Nephron progenitor cell (in vitro differentiated cells): ENCODE measurements at places on chromosomes 1 and 21.
A peak's percentile ranks its signal among the peaks of the same experiment; 100 is the strongest.

- no peak for DNase-seq
These were observed 584.8 kb downstream of the PLA2G4A start for GRCh38 chr1:187413405-187414169.

- DNase-seq = no peak
These were observed 27.1 kb downstream of the CFAP57 start for GRCh38 chr1:43199093-43199726.

GRCh38 chr1:84398175-84399155 lies at the start of gene DNASE2B:
Gene DNASE2B (plus strand): TSS chr1:84398484. CDS start chr1:84398565, 81 bp downstream.
- no peak for DNase-seq

GRCh38 chr1:44660176-44660575 lies 14.1 kb downstream of the TMEM53 start:
- no peak for DNase-seq

DNA sequence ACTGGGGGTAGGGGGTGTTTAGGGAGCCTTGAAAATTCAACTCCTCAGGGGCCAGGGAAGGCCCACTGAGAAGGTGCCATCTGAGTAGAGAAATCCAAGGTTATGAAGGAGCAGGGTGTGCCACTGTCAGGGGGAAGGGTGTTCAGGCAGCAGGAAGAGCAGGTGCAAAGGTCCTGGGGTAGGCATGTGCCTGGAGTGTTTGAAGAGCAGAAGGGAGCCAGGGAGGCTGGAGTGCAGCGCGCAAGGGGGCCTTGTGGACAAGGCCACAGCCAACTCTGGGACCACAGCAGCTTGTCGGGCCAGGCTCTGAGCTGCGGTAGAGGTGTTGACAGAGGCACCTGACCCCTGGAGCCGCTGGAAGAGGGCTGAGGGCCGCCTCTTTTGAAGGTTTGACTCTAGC lies 19.3 kb downstream of the ACTL8 start:
- DNase-seq = no peak

DNA sequence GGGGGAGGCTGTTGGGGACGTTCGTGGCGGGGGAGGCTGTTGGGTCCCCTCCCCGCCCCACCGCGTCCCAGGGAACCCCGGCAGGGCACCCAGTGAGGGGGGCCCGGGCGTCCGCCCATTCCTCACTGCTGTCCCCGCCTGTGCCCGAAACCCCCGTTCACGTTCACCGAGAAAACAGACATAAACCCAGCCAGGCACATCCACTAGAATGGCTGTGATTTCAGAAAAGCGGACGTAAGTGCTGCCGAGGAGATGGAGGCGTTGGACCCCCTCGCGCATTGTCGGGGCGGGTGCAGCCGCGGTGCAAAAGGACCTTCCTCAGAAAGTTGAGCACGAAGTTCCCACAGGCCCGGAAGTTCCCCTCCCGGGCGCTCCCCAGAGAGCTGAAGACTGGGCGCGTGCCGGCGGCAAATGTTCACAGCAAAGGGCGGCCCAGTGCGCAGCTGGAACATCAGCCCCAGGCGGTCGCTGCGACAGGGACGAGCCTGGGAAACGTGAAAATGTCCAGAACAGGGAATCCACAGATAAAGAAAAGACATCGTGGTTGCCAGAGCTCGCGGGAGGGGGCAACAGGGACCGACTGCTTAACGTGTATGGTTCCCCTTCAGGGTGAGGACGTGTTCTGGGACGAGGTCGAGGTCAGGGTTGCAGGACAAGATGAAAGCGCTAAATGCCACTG lies 18.5 kb upstream of the SAMD11 start:
- peak; percentile 64 for DNase-seq

DNA sequence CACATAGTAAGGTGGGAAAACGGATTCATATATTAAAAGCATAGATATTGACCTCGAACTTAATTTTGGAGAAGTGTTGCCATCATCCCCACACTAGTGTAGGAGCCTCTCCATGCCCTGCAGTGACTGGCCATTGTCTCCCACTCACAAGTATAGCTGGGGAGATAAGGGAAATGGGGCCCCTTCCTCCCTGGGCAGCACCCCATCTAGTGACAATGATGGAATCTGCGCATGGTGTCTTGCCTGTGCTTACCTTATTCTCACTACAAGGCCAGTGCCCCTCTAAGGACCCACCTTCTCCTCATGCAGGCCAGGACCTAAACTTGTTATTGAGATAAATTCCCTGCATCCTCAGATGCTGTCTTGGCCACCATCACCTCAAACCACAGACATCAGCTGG lies 374.9 kb downstream of the NTNG1 start:
- DNase-seq = no peak

DNA sequence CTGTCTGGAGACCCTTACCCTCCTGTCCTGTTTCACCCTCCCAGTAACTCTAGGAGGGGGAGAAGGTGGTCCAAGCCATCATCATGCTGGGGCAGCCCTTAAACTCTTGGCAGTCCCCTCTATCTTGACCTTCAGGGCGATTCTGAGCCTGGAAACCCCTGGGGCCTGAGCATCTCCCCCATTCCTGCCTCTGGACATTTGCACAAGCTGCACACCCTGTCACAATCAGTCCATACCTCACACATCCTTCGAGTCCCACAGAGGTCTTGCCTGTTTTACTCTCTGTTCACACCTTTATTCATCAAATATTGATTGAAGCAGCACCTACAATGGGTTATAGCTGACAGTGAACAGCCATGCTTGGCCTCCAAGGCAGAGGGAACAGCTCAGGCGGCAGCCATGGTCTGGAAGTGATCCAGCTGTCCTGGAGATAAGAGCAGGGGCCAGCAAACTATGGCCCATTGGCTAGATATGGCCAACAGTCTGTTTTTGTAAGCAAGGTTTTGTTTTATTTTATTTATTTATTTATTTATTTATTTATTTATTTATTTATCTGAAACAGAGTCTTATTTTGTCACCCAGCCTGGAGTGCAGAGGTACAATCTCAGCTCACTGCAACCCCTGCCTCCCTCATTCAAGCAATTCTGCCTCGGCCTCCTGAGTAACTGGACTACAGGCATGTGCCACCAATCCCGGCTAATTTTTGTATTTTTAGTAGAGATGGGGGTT lies 7.1 kb upstream of the FAM131C start:
- no peak for DNase-seq

DNA sequence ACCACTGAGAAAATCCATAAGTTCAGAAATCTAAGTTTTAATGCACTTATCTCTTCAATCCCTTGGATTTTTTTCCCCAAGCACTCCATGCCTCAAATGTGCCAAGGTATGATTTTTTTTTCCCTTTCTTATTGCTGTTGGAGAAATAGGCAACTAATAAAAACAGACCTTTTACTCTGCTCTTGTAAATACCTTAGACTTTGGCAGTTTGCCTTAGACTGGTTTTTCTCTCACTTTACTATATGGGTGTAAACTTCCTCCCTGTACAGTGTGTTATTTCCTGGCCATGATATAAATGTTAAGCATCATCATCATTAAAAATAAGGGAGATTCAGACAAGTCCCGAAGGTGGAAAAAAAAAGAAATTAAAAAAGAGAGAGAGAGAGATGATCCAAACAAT lies 65.7 kb downstream of the LRRC8C start:
- DNase-seq = no peak

DNA sequence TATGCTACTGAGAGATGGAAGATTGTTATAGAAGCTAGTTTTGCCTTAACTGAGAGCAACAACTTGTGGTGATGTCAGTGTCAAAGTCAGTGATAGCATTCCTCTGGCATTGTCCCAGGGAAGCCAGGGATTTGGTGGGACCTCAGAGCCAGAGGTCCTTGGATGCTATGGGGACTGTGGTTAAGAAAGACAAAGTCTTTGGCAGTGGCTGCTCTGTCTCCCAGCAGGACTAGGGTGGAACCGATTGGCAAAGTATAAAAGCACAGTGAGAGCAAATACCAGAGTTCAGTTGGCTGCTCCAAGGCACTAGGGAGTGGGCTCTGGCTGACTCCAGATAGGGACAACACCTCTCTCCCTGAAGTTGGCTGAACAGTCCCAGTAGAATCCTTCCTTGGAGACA lies 104.8 kb downstream of the GDAP2 start:
- no peak for DNase-seq

DNA sequence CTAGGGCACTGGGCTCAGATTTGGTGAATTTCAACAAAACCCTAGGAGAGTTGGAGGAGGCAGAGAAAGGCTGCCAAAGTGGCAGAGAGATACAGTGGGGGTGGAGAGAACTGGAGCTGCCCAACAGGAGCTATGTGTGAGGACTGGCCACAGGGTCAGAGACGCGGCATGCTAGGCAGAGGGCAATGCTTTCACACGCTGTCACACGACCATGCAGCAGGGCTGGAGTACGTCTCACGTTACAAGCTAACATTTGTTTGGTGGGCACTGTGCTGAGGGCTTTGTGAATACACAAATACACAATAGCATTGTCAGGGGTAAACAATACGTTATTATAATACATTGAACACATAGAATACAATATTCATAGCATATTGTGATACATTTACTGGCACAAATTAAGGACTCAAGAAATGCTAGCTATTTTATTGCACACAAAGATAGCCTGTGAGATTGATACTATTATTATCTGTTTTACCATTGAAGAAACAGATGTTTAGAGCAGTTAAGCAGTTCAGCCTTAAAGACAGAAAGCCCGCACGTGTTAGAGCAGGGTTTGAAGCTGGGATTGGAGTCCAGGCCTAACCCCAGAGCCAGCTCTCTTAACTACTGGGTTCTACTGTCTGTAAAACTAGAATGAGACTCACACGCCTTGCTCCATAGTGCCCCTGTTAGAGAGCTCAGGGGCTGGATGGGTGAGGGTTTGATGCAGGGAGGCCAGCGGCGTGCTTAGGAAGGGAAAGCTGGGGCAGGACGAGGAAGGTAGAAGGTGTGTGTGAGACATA lies 4.5 kb downstream of the RAB7B start:
- peak; percentile 51 for DNase-seq

GRCh38 chr1:147062956-147063355 lies 109.3 kb downstream of the PRKAB2 start:
- DNase-seq = no peak

GRCh38 chr1:21534674-21535378 lies 25.6 kb downstream of the ALPL start:
- DNase-seq = peak; percentile 41

DNA sequence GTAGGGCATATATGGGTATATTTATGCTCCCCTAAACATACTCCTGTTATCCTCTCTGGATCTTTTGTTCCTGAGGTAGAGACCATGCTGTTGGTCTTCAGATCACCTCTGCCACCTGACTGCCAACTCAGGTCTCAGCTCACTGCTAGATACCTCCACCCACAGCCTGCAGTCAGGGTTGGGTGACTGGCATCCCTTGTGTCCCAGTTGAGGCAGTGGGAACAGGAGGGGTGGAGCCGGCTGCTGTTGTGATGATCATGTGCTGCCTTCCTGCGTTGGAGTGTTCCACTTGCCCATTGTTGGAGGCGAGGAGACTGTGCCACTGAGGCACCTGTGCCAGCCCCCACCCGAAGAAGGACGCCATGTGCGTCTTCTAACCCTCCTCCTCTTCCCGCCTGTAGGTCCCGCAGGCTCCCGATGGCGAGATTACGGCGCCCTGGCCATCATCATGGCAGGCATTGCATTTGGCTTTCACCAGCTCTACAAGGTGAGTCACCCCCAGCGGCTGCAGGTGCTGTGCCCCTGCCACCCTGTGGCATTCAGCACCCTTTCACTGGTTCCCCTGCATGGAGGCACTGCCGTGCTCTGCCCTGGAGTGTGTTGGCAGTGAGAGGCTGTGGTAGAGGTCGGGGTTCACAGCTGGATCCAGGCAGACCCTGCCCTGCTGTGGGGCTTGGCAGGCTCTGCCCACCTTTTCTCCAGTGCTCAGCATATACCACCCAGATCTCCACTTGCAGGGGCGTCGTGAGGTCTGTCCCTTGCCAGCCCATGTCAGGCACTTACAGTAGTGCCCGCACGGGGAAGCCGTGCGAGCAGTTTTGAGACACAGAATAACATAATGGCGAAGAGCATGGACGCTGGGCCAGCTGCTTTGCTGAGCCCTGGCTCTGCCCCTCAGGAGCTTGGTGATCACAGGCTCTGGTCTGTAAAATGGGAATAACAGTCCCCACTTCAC lies 143.5 kb downstream of the PEX14 start:
- DNase-seq = no peak

DNA sequence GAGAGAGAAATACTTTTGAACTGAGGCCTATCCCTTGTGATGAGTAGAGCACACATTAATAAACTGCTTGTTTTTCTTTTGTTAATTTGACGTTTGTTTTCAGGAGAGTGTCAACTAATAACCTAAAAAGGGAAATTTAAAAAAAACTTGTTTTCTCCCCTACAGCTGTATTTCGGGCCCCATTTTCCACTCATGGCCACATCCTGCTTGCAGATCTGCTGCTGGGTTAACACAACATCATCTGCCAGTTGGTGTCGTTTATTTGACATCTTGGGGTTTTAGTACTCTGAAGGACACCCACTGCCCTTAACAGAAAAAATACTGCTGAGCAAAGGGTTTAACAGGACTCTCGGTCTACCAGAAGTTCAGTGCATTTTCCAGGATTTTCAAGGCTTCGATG lies 848 bp upstream of the PYHIN1 start:
- no peak for DNase-seq

- no peak for DNase-seq
These were observed 5.8 kb upstream of the ALDH4A1 start for GRCh38 chr1:18907917-18908845.

DNA sequence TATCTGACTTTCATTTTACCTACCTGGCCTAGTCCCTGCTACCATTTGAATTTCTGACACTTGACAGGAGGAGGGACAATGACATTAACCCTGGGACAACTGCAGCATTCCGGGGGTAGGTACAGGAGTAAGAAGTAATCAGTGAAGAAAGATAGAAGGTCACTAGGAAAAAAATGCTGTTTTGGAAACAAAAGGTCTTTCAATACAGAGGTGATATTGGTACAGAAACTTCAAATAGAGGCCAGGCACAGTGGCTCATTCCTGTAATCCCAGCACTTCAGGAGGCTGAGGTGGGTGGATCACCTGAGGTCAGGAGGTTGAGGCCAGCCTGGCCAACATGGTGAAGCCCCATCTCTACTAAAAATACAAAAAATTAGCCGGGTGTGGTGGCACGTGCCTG lies 68.4 kb downstream of the SELENOF start:
- DNase-seq = no peak

GRCh38 chr1:46583494-46583893 lies 20.6 kb downstream of the MKNK1 start:
- DNase-seq = no peak

DNA sequence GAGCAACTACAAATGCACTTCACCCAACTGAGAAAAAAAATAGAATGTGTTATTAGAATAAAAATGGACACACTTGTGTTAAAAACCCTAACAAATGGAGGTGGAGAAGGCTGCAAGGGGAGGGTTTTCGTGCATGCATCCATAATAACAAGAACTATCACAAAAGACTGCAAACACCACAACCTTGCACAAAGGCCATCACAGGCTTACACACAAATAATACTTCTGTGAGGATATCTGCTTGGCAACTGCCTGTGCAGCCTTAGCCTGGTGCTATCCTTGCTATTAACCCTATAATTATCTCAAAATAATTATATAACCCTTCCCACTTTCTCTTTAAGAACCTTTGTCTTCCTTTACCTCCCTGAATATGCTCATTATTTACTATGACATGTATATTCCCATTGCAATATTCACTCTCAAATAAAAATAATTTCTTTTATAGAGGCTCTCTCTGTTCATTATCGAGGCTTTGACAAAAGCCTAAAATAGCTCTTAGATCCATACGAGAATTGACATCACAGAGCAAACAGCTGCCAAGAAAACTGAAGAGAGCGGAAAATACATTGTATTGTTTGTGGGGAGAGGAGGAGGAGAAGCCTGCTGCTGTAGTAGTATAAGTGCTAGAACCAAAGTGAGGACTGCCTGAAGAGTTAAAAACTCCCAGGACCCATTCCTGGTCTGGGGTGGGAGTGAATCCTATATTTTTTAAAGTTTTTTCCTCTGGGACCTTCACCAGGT lies 1768.7 kb downstream of the BRINP3 start:
- DNase-seq = no peak

- no peak for DNase-seq
These were observed 16.2 kb downstream of the COL24A1 start for GRCh38 chr1:86140281-86140880.
